CD4-positive, CD25-positive, alpha-beta regulatory T cell (primary cell): ENCODE measurements at places on chromosomes 3 and 15.

DNA sequence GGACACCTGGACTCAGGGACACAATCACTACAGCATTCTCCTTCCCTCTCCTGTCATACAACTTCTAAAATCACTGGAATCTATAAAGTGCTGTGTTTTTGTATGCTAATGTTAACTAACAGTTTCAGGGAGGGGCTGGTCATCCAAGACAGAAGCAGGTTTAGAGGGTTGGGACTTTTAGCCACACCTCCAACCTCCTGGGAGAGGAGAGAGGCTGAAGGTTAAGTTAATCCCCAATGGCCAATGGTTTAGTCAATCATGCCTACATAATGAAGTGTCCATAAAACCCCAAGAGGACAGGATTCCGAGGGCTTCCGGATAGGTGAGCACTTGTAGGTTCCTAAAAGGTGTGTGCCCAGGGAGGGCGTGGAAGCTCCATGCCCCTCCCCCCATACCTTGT lies 219.3 kb upstream of the CTNNB1 start:
- H3K4me1 ChIP-seq, result no peaks in the 10 kb centered on the region
- no peak overlapping the region for H3K4me3 ChIP-seq
- H3K36me3 ChIP-seq, result no peaks in the 10 kb centered on the region
- H3K27me3 ChIP-seq, result no peaks in the 10 kb centered on the region
- no peak overlapping the region for H3K27ac ChIP-seq

DNA sequence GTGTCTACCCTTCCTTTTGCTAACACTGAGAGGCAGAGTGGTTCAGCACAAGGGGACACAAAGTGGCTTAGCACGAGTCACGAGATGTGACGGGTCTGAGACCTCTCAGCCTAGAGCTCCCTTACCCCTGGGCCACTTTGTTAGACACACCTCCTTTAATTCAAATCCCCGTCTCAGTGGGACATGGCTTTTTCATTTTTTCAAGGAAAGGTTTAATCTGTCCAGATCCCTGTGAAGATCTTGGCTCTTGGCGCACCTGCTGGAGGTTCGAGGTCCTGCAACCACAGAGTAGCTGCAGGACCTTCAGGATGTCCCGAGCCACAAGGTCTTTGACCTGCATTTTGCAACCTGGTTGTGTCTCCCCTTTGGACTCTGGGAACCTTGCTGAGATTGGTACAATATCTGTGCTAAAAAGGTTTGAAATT lies 52.0 kb downstream of the LPP start:
- no peaks in the 10 kb centered on the region for H3K27me3 ChIP-seq
- H3K4me1 ChIP-seq, result no peaks in the 10 kb centered on the region
- peaks cover 5% of the 10 kb centered on the region for H3K36me3 ChIP-seq
- no peak overlapping the region for H3K27ac ChIP-seq
- no peak for DNase-seq
- H3K4me3 ChIP-seq, result no peak overlapping the region

DNA sequence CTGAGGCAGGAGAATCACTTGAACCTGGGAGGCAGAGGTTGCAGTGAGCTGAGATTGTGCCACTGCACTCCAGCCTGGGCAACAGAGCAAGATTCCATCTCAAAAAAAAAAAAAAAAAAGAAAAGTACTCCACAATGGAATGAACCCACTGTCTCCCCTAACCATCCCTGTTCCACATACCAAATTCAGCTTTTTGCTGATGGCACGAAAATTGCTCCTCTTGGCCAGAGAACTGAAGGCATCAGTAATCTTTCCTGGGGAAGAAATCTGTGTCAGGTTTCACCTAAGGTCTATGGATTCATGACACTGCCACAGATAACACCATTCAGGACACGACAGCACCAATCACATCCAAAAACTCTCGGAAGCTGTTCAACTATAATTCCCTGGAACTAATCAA lies 6.9 kb upstream of the PRC1 start:
- H3K4me3 ChIP-seq, result no peak overlapping the region
- DNase-seq, result no peak
- no peaks in the 10 kb centered on the region for H3K27me3 ChIP-seq
- peaks cover 64% of the 10 kb centered on the region for H3K36me3 ChIP-seq
- no peaks in the 10 kb centered on the region for H3K4me1 ChIP-seq

DNA sequence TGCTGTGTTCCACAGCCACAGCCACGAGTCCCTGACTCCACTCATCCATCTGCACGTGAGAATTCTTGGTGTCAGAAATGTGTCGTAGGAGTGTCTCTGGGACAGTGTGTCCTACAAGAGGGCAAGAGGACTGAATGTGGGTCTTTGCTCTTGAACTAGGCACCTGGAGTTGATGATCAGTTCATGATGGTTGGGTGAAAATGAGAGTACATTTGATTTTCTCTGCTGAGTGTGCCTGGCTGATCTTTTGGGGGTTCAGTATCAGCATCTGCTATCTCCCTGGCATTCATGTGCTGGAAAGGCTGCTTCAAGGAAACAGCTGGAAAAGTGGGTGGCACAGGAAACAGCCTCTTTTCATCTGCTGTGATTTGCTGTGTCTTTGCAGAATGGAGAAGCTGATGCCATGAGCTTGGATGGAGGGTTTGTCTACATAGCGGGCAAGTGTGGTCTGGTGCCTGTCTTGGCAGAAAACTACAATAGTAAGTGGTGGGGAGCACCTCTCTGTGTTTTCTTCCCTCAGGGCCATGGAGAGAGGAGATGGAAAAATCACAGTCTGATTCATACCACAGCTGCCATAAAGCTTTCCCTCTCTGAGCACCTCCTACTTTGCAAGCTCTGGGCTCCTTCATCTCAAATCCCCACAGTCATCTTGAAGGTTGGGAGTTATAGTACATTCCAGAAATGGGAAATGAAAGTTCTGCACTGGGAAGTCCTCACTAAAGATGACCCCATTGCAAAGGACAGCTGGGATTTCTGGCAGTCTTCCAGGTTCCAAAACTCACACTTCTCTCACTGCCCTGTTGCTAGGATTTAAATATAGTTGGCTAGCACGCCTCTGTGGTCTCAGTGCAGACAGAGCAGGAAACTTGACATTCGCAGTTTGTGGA lies 17.8 kb downstream of the TF start:
- no peaks in the 10 kb centered on the region for H3K4me1 ChIP-seq
- H3K27me3 ChIP-seq, result peaks cover 9% of the 10 kb centered on the region
- H3K4me3 ChIP-seq, result no peak overlapping the region
- H3K36me3 ChIP-seq, result no peaks in the 10 kb centered on the region
- no peak overlapping the region for H3K27ac ChIP-seq
- no peak for DNase-seq

GRCh38 chr15:40046721-40047414 lies 7.9 kb upstream of the SRP14 start:
- no peaks in the 10 kb centered on the region for H3K36me3 ChIP-seq
- H3K27me3 ChIP-seq, result no peaks in the 10 kb centered on the region

GRCh38 chr3:15630646-15631350 lies 29.3 kb downstream of the BTD start:
- peaks cover 16% of the 10 kb centered on the region for H3K4me1 ChIP-seq
- H3K27me3 ChIP-seq, result no peaks in the 10 kb centered on the region
- DNase-seq, result no peak
- no peak overlapping the region for H3K27ac ChIP-seq
- H3K36me3 ChIP-seq, result no peaks in the 10 kb centered on the region

DNA sequence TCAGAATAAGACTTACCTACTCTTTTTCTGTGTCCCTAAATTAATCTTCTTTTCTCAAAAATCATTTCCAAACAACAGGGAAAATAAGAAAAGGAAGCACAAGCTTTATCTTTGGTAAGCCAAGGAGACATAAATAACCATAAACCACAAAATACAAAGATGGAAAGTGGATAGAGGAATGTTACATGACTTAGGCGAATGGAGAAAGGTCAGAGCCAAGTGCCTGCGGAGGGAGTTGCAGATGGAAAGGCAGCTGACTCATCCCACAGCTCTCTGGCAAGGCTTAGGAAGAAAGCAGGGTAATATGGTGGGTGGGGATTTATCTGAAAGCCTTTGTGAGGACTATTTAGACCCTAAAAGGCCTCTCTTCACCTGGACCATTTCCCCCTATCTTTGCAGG lies 72.8 kb downstream of the GALK2 start:
- no peaks in the 10 kb centered on the region for H3K4me1 ChIP-seq
- DNase-seq, result no peak
- peaks cover 29% of the 10 kb centered on the region for H3K36me3 ChIP-seq
- H3K27ac ChIP-seq, result no peak overlapping the region
- H3K27me3 ChIP-seq, result no peaks in the 10 kb centered on the region

DNA sequence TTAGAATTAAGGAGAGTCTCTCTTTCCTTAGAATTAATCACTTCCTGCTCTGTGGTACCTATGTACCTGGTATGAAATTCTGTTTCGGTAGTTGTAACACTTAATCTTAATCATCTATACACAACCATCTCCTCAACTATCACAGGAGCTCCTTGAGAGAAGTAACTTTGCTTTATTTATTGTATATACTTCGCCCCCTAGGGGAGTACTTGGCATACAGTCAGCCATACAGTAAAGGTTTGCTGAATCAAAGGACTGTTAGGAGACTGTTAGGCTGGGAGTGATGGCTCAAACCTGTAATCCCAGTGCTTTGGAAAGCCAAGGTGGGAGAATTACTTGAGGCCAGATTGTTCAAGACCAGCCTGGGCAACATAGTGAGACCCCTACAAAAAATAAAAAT lies 44.7 kb downstream of the RORA start:
- peaks cover 15% of the 10 kb centered on the region for H3K27me3 ChIP-seq
- no peak overlapping the region for H3K27ac ChIP-seq
- no peak overlapping the region for H3K4me3 ChIP-seq
- DNase-seq, result peak; percentile 23
- H3K4me1 ChIP-seq, result no peaks in the 10 kb centered on the region
- H3K36me3 ChIP-seq, result no peaks in the 10 kb centered on the region

GRCh38 chr15:33955945-33956344 lies 12.4 kb upstream of the CHRM5 start:
- H3K36me3 ChIP-seq, result no peaks in the 10 kb centered on the region
- H3K4me3 ChIP-seq, result no peak overlapping the region
- no peaks in the 10 kb centered on the region for H3K27me3 ChIP-seq
- no peak overlapping the region for H3K27ac ChIP-seq
- no peak for DNase-seq

- no peaks in the 10 kb centered on the region for H3K4me1 ChIP-seq
- no peak overlapping the region for H3K4me3 ChIP-seq
- peaks cover 22% of the 10 kb centered on the region for H3K36me3 ChIP-seq
- H3K27me3 ChIP-seq, result no peaks in the 10 kb centered on the region
Measured at GRCh38 chr3:11335056-11335608, 62.9 kb downstream of the ATG7 start.

DNA sequence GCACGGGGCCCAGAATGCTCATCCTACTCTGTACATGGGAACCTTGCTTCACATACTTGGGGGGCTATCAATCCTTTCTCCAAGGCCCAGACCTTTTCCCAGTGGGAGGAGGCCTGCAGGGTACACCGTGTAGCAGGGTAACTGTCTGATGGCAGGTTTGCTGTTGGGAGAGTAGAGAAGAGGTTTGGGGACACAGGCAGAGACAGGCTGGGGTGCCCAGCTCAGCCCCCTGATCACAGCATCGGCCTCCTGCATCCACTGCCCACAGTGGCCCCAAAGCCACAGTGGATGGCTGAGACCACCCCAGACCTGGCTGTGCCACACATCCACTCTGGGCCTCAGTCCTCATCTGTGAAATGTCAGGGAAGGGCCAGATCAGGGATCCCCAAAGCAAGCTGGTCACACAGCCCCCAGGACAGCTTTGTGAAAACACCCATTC lies 5.6 kb downstream of the CHRNA3 start:
- peaks cover under 1% of the 10 kb centered on the region for H3K4me1 ChIP-seq
- no peak overlapping the region for H3K27ac ChIP-seq
- no peak for DNase-seq
- no peaks in the 10 kb centered on the region for H3K36me3 ChIP-seq

DNA sequence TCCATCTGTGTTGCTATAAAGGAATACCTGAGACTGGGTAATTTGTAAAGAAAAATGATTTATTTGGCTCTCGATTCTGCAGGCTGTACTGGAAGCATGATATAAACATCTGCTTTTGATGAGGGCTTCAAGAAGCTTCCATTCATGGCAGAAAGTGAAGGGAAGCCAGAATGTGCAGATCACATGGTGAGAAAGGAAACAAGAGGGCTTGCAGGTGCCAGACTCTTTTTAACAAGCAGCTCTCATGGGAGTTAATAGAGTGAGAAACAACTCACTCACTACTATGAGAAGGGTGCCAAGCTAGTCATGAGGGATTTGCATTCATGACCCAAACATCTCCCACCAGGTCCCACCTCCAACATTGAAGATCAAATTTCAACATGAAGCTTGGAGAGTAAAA lies 247.2 kb downstream of the ZIC4 start:
- no peak overlapping the region for H3K27ac ChIP-seq
- H3K4me1 ChIP-seq, result no peaks in the 10 kb centered on the region
- DNase-seq, result no peak
- no peaks in the 10 kb centered on the region for H3K36me3 ChIP-seq
- H3K4me3 ChIP-seq, result no peak overlapping the region

DNA sequence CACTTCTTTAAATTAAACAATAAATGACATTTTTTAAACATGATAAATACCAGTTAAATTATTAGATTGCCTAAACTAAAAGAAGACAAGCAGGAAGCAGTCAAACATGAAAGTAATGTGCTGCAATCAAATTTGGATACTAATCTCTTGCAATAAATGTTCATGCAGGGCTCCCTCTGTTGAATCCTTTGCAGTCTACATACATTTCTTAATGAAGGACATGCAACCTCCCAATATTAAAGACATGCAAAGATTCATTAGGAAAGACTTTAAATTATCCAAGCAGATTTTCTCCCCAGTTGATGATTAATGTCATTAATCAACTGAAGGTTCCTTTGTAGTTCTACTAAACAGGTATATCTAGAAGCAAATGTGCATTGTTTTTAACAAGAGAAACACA lies 245.4 kb downstream of the ZIC4 start:
- H3K27ac ChIP-seq, result no peak overlapping the region
- no peaks in the 10 kb centered on the region for H3K36me3 ChIP-seq
- H3K27me3 ChIP-seq, result no peaks in the 10 kb centered on the region
- H3K4me1 ChIP-seq, result no peaks in the 10 kb centered on the region
- H3K4me3 ChIP-seq, result no peak overlapping the region
- DNase-seq, result no peak

GRCh38 chr3:196168808-196169391 lies 42.3 kb downstream of the ZDHHC19 start:
- DNase-seq, result no peak
- H3K27ac ChIP-seq, result no peak overlapping the region
- no peak overlapping the region for H3K4me3 ChIP-seq
- no peaks in the 10 kb centered on the region for H3K36me3 ChIP-seq

- no peaks in the 10 kb centered on the region for H3K27me3 ChIP-seq
- H3K4me1 ChIP-seq, result peaks cover 91% of the 10 kb centered on the region
- peak overlapping the region; percentile 20 for H3K4me3 ChIP-seq
- no peaks in the 10 kb centered on the region for H3K36me3 ChIP-seq
- DNase-seq, result no peak
Measured at GRCh38 chr3:66475386-66476020, 25.3 kb downstream of the LRIG1 start.
